GM12878 (cell line): ENCODE measurements at places on chromosomes 6 and 20.

DNA sequence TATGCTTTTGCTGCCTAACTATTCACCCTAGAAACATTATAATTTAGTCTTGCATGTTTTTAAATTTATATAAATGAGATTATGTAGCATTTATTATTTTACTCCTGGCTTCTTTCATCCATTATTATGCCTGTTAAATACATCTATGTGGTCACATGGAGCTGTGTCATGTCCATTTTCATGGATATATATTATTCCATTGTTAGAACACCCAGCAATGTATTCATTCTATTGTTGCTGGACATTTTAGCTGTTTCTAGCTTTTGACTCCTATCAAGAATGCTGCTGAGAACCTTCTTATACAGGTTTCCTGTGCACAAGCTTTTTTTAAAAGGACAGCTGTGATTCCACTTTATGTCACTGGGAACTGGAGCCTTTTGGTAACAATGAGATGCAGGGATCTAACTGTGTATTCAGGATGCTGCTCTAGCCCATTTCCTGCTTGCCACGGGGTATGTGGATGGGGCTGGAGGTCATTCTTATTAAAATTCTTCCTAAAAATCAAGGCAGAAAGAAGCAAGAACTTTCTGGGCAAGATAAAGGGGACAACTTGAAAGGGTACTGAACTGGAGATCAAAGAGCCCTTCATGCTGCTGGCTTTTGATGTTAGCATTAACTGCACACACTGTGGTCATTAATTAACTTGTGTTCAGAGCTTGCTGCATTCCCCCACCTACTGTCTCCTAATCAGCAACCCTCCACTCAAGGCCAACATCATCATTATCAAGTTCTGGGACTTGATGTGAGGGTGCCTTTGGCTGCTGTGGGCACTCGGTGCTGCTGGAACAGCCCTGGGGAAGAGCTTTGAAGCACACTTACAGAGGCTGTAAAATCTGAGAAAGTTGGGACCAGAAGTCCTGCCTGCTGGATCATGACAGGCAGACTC, 96.6 kb upstream of the AKIRIN2 start:
- no peak for DNase-seq

DNA sequence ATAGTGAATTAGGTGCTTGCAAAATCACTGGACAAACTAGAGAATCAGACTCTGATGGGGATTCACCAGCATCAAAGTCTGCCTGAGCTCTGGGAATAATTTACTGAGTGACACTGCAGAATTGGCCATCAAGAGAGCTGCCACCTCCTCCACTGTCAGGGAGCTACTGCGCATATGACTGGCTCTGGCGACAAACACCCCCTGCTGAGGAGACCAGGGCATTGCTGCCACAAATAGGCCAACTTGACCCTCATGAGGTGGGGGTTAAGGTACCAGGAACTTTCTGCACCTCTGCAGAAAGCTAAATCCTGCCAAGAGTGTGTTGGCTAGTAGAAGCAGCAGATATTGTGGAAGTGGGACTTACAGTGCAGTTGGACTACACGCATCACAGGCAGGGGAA, 88.0 kb downstream of the CDS2 start:
- no peak for DNase-seq

DNA sequence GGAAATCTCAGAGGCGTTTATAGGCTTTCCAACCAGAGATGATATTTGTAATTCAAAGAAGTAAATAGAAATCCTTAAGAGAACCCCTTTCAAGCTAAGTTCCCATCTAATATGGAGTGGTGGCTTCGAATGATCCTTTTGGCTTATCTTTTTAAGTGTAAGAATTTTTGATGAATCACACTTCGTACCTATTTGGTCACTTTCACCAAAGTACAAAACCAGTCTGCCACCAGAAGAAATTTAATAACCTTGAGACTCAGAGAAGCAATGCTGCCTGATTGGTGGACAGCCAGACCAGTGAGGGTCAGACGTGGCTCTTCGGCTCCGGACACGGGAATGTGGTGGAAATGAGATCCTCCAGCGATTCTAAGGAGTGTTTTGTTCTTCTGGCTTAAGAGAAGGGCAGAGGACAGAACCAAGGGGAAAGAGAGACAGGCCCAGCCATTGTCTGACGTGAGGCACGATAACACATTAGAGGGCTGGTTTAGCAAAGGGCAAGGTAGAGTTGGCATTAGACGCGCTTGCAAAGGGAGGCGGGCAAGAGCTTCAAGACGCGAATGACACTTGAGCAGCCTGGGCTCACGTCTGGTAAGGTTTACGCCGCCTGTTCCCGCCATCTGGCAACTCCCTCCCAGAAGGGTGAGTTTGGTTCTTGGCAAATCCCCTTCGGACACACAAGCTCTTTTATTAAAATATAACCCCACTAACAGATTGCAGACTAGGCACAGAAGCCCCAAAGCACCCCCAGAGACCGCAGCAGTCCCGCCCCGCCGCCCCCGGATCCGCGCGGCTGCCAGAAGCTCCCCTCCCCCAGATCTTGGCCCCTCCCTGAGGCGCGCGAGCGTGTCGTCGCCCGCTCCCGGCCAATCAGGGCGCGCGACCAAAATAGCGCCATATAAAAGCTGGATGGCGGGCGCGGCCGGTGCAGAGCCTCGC, 50.0 kb upstream of the EZR start:
- peak; percentile 53 for DNase-seq

- DNase-seq = no peak
Observed at GRCh38 chr6:19976411-19977129, 139.4 kb downstream of the ID4 start.

DNA sequence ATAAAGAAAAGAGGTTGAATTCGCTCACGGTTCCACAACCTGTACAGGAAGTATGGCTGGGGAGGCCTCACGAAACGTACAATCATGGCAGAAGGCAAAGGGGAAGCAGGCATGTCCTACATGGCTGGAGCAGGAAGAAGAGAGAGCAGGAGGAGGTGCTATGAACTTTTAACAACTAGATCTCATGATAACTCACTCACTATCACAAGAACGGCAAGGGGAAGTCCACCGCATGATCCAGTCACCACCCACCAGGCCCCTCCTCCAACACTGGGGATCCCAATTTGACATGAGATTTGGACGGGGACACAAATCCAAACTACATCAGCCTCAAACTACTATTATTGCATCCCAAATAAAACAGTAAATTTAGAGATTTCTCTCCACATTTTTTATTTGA, 53.6 kb upstream of the CST7 start:
- no peak for DNase-seq

- no peak for DNase-seq
Observed at GRCh38 chr20:63835021-63835858, 4.2 kb upstream of the ZBTB46 start.

DNA sequence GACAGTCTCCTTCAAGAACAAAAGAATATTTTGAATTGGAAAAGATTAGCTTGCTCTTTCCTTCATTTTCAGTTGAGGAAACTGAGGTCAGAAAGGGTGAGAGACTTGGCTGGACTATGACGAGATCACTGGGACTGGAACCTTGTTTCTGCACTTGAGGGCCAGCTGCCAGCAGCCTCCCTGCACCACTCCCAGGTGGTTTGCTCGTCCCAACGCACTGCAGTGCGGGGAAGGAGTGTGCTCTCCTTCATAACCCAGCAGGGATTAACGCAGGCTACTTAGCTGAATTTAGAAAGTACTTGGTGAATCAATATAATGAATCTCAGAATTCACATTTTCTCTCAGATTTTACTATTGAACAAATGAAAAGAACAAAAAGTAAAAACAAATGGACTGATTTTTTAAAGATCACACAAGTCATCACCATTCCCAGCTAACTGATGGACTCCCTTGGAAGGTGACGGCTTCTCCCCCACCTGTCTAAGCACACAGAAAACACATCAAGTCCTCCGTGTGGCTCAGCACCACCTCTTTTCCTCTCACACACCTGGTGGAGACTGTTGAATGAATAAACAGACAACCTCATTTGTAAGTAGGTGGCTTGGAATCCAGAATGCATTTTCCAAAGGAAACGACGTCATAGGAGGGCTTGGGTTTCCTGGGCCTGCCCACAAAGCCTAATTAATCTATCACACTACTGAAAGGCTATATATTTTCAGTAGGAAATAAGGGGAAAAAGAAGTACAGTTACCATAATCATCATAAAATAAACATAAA, 121.0 kb downstream of the QRSL1 start:
- DNase-seq = no peak

- DNase-seq = no peak
Observed at GRCh38 chr6:20455251-20455940, 53.7 kb downstream of the E2F3 start.

GRCh38 chr6:158372574-158372973, 60.3 kb downstream of the TULP4 start:
- no peak for DNase-seq

- no peak for DNase-seq
Observed at GRCh38 chr6:169806701-169807100, 55.3 kb downstream of the ERMARD start.

DNA sequence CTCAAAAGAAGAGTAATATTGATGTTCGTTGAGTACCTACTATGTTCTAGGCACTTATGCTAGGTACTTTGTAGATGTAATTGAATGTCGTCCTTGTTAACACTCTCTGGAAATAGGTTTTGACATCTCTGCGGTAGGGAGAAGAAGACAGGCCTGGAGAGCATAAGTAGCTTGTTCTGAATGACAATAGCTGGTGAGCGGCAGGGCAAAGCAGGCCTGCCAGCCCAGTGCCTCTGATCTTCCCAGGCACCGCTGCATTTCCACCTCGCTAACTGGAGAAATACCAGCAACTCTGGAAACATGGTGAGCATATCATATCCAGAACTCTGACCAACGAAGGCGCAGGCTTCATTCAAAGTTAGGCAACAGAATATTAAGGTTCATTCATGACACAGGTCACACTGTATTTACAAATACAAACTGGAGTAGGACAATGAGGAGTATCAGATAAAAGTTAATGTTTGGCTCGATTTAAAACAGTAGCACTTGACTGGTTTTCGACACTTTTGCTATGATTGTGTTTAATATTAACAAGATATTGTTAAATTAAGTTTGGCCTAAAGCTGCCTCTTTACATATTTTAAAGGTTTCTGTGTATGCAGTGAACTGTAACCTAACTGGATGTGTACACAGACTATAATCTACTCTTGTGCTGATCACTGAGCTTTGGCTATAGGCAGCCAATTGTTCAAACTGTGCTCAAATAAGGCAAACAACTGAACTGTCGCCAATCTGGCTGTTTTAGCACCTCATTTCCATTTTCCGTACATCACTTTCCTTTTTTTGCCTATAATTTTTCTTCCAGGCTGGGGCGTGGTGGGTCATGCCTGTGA, 54.1 kb downstream of the PPP1R3G start:
- no peak for DNase-seq

DNA sequence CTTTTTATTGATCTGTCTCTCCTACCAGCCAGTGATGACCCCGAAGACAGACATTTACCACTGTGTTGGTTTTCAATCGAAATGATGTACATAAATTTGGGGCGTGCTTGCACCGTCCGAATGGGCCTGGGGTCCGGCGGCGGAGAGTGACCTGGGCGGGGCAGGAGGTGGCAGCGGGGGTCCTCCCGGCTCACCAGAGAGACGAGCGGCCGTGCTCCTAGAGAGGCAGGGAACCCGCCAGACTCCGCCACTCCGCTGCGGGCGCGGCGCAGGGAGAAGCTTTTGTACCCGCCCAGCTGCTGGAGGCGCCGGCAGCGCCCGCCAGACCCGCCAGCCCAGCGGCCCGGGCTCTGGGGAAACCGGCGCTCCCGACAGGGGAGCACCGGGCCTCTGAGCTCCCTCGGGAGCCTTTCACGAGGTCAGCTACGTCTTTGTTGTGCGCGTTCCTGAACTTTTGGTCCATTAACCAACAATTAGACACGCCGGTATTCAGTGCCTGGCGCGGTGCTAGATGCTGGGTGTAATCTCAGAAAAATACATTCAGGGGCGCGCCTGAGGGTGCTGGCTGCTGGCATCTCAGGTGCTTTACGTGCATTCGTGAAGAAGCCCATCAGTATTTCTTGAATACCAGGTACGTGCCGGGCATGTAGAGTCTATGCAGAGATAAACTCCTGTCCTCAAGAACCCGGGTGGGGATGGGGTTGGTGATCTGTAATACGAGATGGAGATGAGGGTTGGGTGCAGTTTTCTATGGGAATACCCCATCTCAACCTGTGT, at the start of gene PGBD1:
Gene PGBD1, plus strand, starts transcription at position 285 of the 777 bp plus-strand sequence. CDS start 2,242 bp downstream, outside the sequence.
- no peak for DNase-seq

DNA sequence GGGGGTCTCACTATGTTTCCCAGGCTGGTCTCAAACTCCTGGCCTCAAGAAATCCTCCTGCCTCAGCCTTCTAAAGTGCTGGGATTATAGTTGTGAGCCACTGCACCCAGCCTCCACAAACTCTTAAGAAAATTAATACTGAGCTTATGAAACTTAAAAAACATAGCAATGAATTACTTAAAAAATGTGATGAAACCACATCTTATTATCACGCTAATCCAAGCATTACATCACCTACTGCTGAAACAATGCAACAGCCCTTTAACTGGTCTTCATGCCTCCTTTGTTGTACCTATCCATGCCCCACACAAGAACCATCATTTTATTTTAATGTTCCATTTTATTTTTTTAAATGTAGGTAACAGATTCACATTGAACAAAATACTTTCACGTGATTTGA, 24.9 kb downstream of the SESN1 start:
- no peak for DNase-seq

- DNase-seq = no peak
Observed at GRCh38 chr6:49531774-49532569, 18.5 kb upstream of the C6orf141 start.

DNA sequence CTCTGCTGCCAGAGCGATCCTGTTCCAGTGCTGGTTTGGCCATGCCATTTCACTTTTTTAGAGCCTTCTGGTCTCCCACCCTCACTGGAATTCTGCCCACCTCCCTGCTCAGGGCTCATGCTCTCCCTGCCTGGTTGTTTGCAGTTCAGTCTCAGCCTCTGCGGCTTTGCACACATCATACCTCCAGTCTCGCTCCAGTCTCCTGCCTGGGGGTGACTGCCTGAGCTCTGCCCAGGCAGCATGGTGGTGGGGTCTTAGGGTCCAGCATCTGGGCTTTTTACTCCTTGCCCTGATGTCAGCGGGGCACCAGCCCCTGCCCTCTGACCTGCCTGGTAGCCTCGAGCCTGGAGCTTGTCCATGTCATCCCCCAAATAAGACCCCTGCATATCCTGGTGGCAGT, 30.9 kb downstream of the CD83 start:
- DNase-seq = no peak
